ENCODE measurements at places on chromosomes 6 and 20.
A peak's percentile ranks its signal among the peaks of the same experiment; 100 is the strongest.

- DNase-seq: no peak
These were observed 171.5 kb downstream of the QKI start for GRCh38 chr6:163585932-163586437.

GRCh38 chr20:7585126-7585679, 355.1 kb downstream of the HAO1 start:
- no peak for DNase-seq

GRCh38 chr6:34573567-34574183, 17.5 kb upstream of the SPDEF start:
- DNase-seq: no peak

- DNase-seq: no peak
These were observed 274.6 kb downstream of the PTPRT start for GRCh38 chr20:42915081-42915480.

GRCh38 chr6:157424491-157425020, 43.6 kb downstream of the ZDHHC14 start:
- no peak for DNase-seq

DNA sequence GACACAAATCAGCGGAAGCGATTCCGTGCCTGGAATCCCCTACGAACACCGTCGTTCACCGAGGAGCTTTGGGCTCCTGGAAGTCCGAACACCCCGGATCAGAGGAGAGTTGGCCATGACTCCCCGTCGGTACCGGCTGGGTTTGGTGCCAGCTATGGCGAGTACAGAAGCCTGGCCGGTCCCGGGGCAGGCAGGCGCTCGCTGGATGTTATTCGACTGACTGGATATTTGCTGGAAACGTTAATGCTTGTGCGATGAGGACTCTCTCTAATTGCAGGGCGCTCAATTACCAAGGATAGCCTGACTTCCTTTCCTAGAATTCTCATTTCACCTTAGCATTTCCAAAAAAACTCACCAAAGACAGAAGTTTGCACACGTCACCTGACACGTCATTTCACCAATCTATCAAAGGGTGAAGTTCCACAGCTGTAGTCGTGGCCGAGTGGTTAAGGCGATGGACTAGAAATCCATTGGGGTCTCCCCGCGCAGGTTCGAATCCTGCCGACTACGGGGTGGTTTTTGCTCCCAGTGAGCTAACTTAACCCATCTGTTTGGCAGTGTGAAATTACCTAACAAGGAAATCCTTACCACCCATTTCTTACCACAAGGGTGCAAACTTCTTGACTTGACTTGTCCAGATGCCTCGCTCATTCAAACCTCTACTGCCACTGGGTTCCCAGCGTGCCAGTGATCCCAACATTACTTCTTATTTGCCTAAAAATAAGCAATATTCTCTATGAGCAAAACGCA, 22.7 kb upstream of the ZNF184 start:
- no peak for DNase-seq

GRCh38 chr6:166477647-166478365, 95.1 kb upstream of the MPC1 start:
- DNase-seq: no peak

- no peak for DNase-seq
These were observed 166.8 kb downstream of the DST start for GRCh38 chr6:56475736-56476457.

- DNase-seq: no peak
These were observed 385.7 kb upstream of the MMS22L start for GRCh38 chr6:97668716-97669115.

- no peak for DNase-seq
These were observed 28.8 kb upstream of the TSHZ2 start for GRCh38 chr20:52943185-52943841.

GRCh38 chr6:106959985-106960384, 14.5 kb downstream of the CD24 start:
- DNase-seq: no peak

DNA sequence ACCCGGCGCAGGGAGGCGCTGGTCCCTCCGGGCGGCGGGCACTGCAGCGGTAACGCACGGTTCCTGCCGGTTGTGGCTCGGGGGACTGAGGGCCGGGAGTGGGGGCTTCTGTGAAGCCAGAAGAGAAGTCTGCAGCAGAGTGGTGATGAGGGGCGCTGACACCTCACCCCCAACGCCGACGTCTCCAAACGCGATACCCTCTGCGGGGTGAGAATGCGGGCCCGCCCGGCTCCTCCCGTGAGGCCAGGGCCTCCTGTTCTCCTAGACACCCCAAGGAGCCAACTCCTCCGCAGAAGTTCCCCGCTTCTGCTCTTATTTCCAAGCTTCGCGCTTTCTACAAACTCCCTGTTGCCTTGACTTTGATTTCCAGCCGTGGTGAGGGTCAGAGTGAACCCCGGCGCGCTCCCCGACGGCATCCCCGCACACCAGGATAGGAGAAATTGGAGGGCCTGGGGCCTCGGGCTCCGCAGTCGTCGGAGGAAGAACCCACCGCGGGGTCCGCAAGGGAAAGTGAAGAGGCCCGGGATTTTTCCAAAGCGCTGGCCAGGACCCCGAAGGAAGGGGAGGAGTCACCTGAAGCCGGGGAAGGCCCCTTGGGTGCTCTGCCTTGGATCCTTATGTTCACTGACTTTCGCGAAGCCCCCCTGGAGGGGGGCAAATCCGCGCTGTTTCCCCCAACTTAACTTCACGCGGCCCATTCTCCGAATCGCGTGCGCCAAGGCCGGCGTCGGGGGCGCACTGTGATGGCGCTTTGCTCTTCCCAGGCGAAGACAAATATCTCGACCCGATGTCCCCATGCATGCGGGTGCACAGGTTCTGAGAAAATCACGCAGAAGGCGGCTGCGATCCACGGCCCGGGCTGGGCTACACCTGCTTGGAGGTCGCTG, 3.1 kb upstream of the INSM1 start:
- no peak for DNase-seq

GRCh38 chr6:170250981-170251775, 39.7 kb downstream of the DLL1 start:
- no peak for DNase-seq

GRCh38 chr20:62366370-62367135, 559 bp downstream of the LAMA5 start:
- DNase-seq: no peak

- no peak for DNase-seq
These were observed 119.2 kb upstream of the LAMA2 start for GRCh38 chr6:128763599-128764300.

- DNase-seq: no peak
These were observed 142.2 kb upstream of the AFDN start for GRCh38 chr6:167684276-167685104.

DNA sequence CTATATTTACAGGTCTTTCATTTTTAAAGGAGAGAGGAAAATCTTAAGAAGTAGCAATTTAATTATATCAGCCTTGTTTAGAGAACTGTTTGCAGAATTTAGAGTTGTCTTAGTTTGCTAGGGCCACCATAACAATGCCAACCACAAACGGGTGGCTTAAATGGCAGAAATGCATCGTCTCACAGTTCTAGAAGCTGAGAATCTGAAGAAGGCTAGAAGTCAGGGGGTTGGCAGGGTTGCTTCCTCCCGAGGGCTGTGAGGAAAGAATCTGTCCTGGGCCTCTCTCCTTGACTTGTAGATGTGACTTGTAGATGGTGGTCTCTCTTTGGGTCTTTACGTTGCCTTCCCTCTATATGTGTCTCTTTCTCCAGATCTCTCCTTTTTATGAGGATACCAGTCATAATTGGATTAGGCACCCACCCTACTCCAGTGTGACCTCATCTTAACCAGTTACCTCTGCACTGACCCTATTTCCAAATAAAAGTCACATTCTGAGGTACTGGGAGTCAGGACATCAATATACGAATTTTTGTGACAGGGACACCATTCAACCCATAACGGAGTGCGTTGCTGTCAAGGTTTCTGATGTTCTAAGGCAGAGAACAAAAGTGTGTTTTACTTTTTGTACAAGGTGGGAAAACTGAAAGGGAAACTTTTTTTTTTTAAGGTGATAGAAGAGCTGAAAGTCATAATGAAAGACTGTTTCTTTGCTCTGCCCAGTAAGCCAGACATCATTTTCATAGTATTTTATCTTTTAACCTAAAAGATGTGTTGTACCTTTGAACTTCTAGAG, 84.4 kb downstream of the SAMD3 start:
- DNase-seq: no peak

DNA sequence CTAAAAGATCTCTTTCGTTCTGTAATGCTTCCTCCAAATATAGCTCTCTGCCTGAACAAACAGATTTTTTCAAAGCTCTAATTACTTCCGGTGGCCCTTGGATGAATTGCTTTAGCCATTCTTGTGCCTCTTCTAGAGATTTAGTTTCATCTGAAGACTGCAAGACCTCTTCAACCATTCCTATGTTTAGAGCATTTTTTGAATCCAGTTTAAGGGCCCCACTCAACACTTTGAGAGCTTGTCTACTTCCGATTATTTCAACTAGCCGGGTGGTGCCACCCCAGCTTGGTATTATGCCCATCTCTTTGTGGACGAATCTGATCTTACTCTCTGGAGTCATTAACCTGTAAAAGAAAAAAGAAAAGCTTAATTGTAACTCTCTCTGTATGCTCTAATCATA, 23.3 kb downstream of the RNF146 start:
- DNase-seq: no peak

- no peak for DNase-seq
These were observed 97.5 kb downstream of the ARMC2 start for GRCh38 chr6:108945681-108946159.

GRCh38 chr6:129236001-129236517, 353.1 kb downstream of the LAMA2 start:
- DNase-seq: no peak

- peak; percentile 58 for DNase-seq
These were observed 31.1 kb downstream of the SERPINB6 start for GRCh38 chr6:2940010-2940850.

- no peak for DNase-seq
These were observed 6.9 kb upstream of the ZBTB12 start for GRCh38 chr6:31908791-31909190.

- DNase-seq: no peak
These were observed 2.7 kb downstream of the GFRA4 start for GRCh38 chr20:3660262-3661059.

GRCh38 chr20:63053432-63054102, 46.8 kb upstream of the BHLHE23 start:
- DNase-seq: no peak

DNA sequence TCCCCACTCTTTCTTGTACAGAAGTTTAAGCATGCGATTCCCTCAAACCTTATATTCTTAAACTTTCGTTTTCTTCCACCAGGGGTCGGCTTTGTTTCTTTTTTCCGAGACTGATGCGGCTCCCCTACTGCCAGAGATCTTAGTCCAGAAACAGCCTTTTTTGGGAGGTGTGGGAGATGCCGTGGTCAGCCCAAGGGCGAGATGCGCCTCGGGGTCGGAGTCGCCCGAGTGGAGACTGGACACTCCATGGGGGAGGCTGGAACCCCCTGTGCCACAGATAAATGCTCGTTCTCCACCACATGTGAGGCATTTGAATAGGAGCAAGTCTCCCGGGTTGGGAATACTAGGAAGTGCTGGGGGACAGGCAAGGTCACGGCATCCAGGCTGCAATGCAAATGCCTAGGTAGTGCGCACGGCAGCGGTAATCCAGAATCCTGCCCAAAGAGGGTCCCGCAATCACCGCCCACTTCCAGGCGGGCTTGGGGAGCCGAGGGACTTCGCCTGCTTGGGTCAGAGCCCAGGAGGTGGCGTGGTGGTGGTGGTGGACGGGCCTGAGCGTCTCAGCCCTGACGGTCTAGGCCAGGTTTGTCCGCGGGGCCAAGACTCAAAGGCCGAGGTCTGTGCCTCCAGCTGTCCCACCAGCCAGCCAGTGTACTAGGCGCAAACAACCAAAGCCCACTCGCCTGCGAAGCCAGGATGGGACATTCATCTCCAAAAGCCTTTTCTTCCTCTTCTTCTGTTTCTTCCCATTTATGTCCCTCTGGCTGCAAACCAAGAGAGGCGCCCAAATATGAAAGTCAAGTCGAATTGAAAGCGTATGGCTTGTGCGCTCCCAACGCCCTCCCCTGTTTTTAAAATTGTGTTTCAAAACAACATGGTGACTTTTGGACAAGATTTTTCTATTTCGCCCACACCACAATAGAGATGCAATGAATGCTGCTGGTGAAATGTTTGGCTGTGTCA, 39.3 kb upstream of the OSTM1 start:
- DNase-seq: no peak

- DNase-seq: no peak
These were observed 2.8 kb downstream of the AHCY start for GRCh38 chr20:34300256-34300806.

DNA sequence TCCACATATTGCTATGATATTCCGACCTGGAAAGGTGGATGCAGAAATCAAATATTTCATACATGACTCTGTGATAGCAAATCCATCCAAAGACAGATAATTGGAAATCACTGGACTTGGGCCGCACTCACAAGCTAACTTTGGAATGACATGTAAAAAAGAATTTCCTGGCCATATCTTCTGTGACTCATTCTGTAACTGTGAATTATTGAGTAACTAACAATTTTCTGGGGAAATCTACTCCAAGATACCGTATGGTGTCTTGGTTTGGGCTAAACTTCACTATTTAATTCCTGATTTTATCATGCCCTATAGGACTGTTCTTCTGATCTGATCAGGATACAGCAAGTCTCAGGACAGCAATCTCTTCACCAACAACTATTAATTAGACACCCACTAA, 92.7 kb upstream of the LY86 start:
- no peak for DNase-seq

GRCh38 chr6:143333749-143334520, 116.6 kb downstream of the ADAT2 start:
- no peak for DNase-seq

DNA sequence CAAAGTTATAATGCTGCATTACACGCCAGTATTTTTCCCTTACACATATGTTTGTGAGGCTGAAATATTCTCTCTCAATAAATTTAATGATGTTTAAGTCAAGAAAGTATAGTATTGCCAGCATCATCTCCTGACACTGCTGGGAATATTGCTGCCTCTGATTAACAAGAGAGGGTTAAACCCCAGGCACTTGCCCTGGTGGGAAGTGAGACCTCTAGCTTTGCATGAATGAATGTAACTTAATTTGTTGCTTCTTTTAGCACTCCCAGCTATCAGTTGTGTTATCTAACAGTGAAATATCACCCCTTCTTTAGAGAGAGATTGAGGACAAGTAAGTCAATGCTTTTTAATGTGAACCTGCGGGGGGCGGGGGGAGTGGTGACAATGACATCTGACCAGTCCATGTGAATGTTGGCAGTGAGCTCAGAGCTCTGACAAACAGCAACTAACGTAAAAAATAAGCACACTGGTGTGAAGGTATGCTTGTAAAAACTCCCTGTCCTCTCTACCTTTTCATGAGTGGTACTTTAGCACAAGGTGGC, 9.8 kb downstream of the FOXA2 start:
- DNase-seq: no peak

GRCh38 chr6:31559606-31559957, 12.2 kb downstream of the NFKBIL1 start:
- no peak for DNase-seq

GRCh38 chr6:38282911-38283310, 356.8 kb downstream of the BTBD9 start:
- DNase-seq: no peak

GRCh38 chr6:118507636-118508035, 40.5 kb upstream of the PLN start:
- no peak for DNase-seq

- no peak for DNase-seq
These were observed 223.7 kb downstream of the TAF4 start for GRCh38 chr20:61841966-61842365.

Data from vagina (tissue), 2 donors.